ENCODE measurements at places on chromosomes 3 and 15.

DNA sequence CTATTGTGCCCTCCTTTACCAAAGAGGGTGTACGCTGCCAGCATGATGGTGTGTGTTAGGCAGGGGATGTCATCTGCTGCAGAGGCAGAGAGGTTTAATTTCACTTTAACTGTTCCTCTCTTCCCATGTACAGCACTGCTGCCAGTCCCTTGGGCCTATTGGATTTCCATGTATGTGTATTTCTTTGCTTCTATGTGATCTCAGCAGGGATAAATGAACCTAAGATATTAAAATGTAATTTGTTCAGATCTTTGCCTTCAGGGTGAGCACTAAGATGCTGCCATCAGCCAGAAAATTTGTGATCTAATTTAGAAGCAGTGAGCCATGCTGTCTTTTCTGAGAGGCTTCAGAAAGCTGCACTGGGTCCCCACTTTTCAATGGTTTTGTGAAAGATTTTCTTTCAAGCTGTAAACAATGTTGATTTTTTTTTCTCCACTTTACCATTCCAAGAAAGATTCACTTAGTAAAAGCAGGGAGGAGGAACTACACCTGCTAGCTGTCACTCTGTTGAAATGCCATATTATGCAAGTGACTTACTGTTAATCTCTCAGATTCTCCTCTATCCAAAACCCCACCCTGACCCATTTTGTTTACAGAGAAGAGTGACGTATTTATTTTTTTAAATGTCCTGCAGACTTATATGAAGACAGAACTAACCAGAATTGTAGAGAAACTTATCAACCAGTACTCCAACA, 261.9 kb downstream of the TBL1XR1 start:
- DNase-seq = no peak

- no peak for DNase-seq
Observed at GRCh38 chr3:82938821-82939328, 1177.4 kb upstream of the GBE1 start.

GRCh38 chr15:74653426-74654102, 37.9 kb downstream of the CLK3 start:
- no peak for DNase-seq

DNA sequence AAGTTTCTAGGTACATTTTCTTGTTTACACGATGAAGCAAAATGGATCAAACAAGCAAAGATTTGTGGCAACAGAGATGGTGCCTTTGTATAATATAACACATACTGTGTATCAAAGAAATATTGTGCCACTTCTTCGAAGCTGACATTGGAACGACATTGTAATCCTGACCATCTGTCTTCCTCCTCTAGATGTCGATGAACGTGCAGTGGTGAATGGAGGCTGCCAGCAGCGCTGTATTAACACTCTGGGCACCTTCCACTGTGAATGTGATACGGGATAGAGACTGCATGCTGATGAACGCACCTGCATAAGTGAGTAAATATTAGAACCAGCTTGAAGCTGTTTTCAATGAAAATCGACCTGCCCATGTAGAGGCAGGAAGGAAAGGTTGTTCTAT, 613.3 kb upstream of the GOLIM4 start:
- no peak for DNase-seq

DNA sequence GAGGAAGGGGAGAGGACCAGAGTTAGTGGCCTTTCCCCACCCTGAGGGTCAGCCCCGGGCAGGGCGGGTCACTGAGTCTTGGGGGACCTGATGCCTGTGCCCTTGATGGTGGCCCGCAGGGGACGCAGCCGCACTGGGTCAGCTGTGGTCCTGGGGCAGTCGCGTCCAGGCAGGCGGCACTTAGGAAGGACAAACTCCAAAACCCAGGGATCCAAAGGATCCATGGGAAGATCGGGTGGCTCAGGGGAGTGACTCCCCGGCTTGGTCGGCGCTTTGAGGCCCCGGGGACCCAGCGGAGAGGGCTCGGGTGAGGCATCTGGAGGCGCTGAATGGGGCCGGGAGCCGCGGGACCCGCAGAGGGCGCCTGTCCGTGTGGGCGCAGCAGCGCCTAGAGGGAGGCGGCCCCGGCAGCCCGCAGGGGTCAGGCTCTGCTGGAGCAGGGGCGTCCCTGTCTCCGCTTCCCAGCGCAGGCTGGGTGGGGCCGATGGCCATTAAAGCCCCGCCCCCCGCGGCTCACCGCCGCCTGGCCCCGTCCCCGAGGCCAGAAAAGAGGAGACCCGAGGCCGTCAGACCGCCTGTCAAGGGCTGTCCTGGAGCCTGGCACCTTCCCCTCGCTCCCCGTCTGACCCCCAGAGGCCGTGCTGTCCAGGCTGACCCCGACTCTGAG, 17.5 kb downstream of the CIDEC start:
- no peak for DNase-seq

DNA sequence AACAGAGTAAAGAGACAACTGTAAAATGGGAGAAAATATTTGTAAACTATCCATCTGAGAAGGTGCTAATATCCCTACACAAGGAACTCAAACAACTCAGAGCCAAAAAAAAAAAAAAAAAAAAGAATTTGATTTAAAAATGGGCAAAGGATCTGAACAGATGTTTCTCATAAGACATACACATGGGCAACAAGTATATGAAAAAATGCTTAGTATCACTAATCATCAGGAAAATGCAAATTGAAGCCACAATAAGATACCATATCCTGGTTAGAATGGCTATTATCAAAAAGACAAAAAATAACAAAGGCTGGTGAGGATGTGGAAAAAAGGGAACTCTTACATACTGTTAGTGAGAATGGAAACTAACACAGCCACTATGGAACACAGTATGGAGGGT, 36.2 kb downstream of the TXNRD3 start:
- DNase-seq = no peak
